ENCODE measurements at places on chromosomes 1 and 21.

DNA sequence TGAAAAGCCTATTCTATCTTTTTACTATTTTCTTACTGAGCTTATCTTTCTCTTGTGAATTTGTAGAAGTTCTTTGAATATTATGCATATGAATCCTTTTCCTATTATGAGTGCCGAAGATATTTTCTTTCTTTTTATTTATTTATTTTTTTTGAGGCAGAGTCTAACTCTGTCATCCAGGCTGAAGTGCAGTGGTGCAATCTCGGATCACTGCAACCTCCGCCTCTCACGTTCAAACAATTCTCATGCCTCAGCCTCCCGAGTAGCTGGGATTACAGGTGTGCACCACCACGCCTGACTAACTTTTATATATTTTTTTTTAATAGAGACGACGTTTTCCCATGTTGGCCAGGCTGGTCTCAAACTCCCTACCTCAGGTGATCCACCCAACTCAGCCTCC, 109.8 kb downstream of the RHOU start:
- DNase-seq, result no peak

DNA sequence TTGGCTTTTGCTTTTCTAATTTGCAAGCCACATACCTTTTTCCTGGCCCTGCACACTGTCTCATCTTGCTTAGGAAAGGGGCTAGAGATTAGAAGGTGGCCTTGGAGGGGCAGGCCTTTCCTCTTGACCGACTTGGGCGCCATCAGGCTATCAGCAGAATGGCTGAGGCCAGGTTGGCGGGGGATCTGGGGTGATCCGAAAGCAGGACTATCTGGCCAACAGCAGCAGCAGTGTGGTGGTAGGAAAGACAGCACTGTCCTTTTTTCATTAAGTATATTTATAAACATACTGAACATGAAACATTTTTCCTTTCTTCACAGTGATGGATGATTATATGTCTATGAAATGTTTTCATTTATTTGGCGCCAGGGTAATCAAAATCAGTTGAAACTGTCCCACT, 23.5 kb upstream of the RUNX1 start:
- no peak for DNase-seq

GRCh38 chr1:205422993-205423642, 1.3 kb upstream of the LEMD1 start:
- no peak for DNase-seq

DNA sequence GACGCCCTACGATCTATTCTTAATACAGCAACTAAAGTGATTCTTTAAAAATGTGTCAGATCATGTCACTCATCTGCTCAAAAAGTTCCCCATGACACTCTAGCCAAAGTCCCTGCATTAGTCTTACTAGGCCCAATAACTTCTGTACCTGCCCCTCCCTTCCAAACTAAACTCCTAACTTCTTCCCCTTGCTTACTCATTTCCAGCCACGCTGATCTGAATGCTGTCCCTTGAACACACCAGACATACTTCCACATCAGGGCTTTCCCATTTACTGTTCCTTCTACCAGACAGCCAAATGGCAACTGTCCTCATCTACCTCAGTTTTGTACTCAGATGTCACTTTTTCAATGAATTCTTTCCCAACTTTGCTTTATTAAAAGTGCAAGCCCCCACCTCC, 1.2 kb downstream of the PPT1 start:
- no peak for DNase-seq

- DNase-seq, result no peak
Measured at GRCh38 chr1:207336559-207337467, 15.3 kb downstream of the CD55 start.

GRCh38 chr1:176880955-176881595, 283.4 kb downstream of the ASTN1 start:
- peak; percentile 45 for DNase-seq

DNA sequence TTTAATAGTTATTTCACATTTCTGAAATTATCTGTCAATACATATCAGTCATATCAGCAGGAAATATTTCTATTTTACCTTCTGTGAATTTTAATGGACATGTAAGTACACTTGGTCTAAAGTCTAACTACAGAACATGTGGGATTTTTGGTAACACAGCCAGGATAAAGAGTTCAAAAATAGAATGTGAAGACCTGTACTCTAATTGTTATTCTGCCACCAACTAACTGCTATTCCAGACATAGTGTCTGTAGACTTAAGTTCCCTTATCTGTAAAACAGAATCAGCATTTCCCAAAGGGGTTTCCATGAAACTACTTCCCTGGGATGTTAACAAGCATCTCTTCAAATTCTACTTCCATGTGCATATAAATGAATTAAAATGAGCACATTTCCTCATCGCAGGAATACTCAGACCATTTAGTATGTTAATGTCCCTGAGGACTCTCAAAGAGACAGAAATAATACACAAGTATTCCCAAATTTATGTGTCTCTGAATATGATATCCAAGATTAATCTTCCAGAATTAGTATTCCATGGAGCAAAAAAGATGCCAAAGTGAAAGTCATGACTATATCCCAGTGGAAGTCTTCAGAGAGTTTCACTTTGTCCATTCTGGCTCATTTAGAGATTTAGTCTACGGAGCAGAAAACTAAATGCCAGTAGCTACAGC, 325.6 kb downstream of the NEGR1 start:
- no peak for DNase-seq

GRCh38 chr1:220552672-220553260, 24.8 kb downstream of the MARK1 start:
- DNase-seq, result no peak

- no peak for DNase-seq
Measured at GRCh38 chr21:44485796-44486195, 30.5 kb downstream of the LRRC3 start.

- no peak for DNase-seq
Measured at GRCh38 chr1:244050014-244050834, 859 bp upstream of the ZBTB18 start.

DNA sequence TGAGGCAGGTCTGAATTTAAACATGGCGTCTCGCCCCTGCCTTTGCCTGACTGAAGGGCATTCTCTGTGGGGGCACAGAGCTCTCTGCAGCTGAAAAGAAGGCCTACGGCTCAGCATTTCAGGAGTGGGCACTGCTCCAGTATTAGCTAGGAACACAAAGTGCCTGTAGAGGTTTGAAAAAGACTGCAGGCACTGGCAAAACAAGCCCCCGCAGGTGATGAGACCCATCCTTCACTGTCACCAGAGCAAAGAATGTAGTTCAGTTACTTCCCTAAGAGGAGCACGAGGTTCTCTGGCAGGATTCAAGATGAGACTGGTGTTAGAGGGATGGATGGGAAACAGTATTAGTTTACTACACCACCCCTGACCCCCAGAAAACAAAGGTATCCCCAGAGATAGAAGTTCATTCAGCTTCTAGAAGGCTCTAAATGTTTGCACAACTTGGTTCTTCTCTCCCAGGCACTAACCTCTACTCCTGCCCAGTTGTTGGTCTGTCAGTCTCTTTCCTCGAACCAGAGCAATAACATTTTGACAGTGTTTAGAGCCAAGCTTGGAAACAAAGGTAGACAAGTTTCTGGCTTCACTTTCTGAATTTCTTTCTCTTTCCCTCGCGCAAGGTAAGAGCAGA, 101.9 kb upstream of the KCNE2 start:
- no peak for DNase-seq

DNA sequence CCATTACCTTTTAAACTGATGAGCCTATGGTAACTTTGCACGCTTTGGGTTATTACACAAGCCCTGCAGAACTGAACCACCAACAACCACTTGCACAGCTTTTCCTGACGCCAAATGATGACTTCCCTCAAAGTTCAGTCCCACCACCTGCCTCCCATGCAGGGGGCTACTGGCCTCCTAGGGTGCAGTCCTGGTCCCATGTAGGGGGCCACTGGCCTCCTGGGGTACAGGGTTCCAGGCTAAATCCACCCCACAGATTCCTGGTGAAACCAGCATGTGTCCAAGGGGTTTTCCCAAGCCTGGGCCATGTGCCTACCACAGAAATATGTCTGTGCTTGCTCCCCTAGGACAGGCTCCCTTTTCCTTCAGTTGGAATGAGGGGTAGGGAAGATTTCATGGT, 73.4 kb upstream of the ZNF678 start:
- DNase-seq, result no peak

DNA sequence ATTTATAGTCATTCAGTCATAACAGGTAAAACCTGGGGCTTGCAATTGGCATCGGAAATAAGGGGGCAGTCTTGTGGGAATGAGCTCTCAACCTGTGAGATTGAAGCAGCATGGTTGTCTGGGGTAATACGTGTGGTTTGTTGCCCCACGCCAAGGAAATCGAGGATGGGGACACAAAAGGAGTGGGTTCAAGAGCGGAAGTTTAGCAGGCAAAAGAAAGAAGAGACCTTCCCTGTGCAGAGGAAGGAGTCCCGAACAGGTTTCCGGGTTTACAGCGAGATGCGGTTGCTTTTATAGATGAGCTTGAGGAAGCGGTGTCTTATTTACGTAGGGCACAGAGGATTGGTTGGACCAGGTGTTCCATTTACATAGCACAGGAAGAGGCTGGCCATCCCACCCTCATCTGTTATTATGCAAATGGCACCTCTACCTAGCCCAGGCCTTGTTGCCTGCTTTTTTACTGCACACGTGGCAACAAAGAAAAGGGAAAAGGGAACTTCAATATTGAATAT, 37.3 kb downstream of the IFNAR1 start:
- peak; percentile 87 for DNase-seq

DNA sequence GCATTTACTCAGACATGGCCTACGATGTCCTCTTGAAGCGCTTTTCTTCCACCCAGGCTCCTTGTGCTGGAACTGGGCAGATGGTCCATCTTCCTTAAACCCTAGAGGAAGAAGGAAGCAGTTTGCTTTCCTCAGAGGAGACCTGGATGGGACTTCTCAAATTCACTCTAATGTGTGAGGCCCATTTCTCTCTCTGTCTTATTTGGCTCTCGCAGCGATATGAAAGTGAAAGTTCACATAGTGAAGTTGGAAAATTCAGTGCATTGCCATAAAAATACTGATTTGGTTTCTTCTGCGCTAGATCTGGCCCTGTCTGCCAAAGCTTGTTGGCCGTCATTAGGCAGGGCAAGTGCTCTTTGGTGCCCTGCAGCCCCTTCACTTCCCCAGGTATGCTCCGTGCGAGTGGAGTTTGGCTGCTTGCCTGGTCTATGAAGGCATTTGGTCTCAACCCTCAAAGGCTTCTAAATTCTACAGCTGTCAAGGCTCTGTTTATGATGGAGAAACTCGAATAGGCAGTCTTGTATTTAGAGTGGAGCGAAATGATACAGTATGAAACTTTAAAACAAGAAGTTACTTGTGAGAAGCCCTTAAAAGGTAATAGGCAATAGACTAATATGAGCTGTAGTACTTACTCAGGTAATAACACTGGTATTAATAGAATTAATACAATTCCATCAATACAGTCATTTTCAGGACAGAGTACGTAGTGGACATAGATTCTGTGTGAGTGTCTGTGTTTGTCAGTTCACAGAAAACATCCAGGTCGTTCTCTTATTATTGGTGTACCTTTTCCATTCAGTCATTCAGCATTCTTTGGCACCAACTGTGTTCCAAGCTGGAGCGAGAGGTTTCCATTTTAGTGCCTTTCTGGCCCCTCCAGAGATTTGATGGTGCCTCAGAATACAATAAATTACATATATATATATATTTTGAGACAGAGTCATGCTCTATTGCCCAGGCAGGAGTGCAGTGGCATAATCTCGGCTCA, 20.5 kb downstream of the SZRD1 start:
- no peak for DNase-seq

GRCh38 chr1:38228718-38229117, 182.1 kb upstream of the POU3F1 start:
- DNase-seq, result no peak

DNA sequence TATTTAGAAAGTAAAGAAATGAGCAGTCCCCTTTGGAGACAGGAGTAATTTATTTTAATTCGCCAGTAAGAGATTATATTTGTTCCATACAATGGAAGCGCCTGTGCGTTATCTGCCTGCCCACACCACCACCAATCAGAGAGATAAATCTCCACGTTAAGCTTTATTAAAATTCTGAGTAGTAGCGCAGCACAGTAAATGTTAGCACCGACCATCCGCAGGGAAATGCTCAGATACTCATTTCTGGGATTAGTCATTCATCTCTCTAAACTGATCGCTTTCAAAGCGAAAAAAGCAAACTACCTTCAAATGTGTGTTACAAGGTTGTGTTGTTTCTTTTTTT, 1.2 kb downstream of the ETS2 start:
- DNase-seq, result no peak

- no peak for DNase-seq
Measured at GRCh38 chr1:237084341-237085077, 42.5 kb downstream of the RYR2 start.

DNA sequence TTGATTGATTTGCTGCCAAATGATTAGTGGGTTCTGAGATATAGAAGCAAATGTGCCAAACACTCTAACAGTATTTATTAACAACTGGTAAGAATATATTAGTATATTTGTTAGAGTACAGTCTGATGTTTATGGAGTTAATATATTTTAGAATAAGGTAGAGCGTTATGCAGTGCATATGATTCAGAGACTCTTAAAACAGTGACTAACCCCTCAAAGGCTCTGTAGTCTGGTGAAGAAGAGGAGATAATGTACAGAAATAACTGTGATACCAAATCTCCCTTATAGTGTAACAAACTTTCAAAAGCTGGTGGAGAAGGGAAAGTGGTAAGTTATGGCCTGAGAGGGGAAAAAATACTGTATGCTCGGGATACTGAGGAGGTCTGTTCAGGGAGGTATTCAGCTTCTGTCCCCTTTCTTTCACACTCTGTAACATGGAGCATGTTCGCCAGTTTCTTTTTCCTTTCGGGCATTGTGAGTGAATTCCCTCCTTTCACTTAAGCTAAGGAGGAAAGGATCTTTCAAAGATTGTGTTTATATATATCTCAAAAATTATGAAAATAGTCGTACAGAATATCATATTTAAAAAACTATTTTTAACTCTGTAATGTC, 121.2 kb downstream of the ADGRL2 start:
- no peak for DNase-seq

DNA sequence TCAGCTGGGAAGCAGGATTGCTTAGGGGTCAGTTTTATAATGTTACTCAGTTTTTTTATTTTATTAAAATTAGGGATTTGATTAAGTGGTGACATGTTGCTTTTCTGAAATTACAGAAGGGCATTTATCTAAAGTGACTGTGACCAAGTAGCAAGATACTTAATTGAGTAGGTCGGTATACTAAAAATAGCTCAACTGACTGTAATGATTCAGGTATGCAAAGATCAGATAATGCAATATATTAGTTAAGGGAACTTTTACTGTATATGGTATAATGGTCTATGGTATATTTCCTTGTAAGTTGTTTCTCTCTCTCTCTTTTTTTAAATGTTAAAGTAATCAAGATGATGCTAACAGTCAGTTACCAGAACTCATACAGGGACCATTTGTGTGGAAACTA, 26.2 kb downstream of the RLF start:
- no peak for DNase-seq

GRCh38 chr1:204577794-204578478, 61.7 kb downstream of the MDM4 start:
- no peak for DNase-seq

GRCh38 chr1:17507915-17508314, 31.6 kb upstream of the ARHGEF10L start:
- no peak for DNase-seq

- DNase-seq, result peak; percentile 35
Measured at GRCh38 chr1:27031235-27032118, 18.8 kb upstream of the TENT5B start.

- DNase-seq, result no peak
Measured at GRCh38 chr21:45325206-45326168, 37.8 kb upstream of the POFUT2 start.

GRCh38 chr1:75613916-75614315, 3.0 kb upstream of the SLC44A5 start:
- DNase-seq, result no peak
